Calu3 (cell line): ENCODE measurements at places on chromosomes 3 and 15. TPM values are rescaled to one million over a fixed set of nuclear protein-coding genes. Genes with fewer than 3 reads are reported as not detected.

Gene PARP9
- total RNA-seq, result 71.2 and 128 TPM in 2 replicates

Gene SV2B
- 1.4 and 2.2 TPM in 2 replicates for total RNA-seq

Gene SLC12A1
- not detected in 2 replicates for total RNA-seq

Gene FBLN2
- not detected in 2 replicates for total RNA-seq

DNA sequence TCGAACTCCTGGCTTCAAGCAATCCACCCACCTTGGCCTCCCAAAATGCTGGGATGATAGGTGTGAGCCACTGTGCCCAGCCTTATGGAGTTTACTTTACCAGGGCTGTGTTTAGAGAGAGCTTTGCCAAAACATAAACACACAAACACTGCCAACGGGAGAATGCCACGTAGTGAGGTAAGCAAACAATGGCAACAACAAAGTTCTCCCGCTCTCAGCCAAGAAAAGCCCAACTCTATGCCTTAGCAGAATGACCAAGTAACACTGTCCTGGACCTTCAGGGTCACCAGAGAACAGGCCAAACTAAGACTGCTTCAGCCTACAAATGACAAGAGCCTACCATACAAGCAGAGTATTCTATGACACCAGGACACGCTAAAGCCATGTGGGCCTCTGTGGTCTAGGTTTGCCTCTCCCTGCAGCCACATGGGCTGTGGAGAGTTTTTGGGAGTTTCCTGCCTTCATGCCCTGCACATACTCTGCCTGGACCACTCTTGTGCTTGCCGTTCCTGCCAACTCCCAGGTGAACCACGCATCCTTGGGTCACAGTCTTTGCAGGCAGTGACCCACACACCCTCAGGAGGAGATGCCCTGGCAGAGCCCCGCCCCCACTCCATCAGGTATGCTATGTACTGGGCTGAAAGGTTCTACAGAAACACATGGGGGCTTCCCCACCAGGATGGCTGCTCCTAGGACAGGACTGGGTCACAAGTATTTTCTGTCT is 21.6 kb upstream of the CNBP start:
- no peak for DNase-seq

GRCh38 chr3:121817753-121818152 is 17.1 kb downstream of the IQCB1 start:
- no peak for DNase-seq

DNA sequence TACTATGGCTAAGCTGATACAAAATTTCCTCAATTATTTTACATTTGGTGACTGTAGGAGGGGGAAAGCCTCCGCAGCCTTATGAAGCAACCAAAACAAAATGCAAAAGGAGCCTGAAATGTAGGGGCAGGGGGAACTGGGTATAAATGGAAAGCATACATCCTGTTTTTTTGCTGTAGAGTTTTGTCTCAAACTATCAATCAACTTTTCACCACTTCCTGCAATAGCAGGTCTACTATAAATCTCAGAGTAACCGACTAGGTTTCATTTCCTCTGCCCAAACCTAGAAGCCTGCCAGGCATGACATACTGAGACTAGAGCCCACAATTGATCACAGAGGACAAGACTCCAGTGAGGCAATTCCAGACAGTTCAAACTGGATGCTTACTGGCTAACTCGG is 91.3 kb downstream of the SHQ1 start:
- DNase-seq, result no peak

DNA sequence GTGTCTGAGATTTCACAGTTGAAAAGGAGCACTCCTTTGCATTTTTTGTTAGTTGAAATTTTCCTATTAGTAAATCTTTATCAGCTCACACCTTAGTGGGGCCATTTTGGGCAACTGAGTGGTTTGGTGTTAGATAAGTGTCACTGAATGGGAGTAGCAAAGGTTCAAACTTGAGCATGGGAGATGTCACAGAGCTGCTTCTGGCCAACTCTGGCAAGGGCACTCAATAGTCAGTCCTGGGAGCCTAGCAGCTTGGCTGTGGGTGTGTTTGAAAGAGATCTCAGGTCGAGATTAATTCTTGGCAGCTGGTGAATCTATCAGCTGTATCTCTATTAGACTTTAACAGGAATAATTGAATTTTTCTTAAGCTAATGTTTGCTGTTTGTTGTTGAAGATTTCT is 579.3 kb downstream of the EDEM1 start:
- DNase-seq, result no peak

GRCh38 chr3:105354429-105354828 is 12.3 kb upstream of the ALCAM start:
- DNase-seq, result no peak

- no peak for DNase-seq
These were observed 4.4 kb downstream of the AADAC start for GRCh38 chr3:151818361-151818760.
